NCI-H2029 (cell line): ENCODE measurements at places on chromosomes 7 and 10.

- no peak for DNase-seq
Observed at GRCh38 chr7:16925609-16926008, 43.8 kb upstream of the AGR3 start.

DNA sequence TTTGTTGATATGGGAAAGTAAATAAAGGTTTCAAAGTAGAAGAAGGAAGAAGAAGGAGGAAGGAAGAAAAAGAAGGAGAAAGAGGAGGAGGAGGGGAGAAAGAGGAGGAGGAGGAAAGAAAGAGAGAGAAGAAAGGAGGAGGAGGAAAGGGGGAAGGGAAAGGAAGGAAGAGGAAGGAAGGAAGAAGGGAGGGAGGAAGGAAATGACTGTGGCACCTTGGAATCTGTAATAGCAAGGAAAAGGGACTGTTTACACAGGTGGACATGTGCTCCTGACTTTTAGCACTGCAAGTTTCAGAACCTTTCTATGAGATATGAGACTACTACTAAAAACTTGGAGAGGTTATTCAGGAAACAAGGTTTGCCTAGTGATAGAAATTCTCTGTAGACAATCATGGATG lies 153.2 kb downstream of the BTAF1 start:
- DNase-seq: no peak

GRCh38 chr7:149228831-149229471 lies 10.5 kb upstream of the ZNF212 start:
- DNase-seq: no peak

DNA sequence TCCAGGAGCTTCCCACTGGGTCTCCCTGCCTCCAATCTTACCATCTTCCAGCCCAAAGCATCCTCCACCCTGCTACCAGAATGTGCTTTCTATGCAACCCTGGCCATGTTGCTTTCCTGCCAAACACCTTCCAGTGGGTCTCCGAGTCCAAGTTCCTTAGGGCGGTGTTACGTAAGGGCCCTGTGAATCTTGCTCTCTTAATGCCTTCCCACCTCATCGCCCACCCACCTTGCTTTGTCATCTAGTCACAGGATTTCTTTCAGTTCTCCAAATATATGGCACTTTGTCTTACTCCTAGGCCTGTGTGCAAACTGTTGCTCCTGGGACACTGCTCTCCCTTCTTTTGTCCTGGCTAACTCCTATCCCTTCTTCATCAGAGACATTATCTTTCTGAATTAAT lies 344.5 kb downstream of the RPS24 start:
- no peak for DNase-seq

- no peak for DNase-seq
Observed at GRCh38 chr7:151352512-151352911, 10.9 kb downstream of the NUB1 start.

DNA sequence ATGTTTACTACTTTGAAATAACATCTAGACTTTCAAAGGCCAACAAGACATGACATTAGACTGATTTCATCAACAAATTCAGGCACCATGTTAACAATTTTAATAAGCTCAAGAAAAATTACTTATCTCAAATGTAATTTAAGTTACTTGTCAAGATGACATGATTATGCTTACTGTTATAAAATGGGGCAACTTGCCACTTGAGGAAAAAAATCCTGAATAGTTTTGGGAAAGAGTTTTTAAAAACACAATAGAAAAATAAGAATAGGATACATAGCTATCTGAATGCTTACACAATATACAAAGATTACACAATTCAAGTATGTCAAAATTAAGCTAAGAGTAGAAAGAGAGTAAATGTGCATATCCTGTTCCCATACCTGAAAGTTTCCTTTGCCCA lies 85.4 kb downstream of the RNF32 start:
- no peak for DNase-seq

GRCh38 chr7:45026984-45027773 lies 27.2 kb downstream of the CCM2 start:
- no peak for DNase-seq

- no peak for DNase-seq
Observed at GRCh38 chr10:132678436-132679216, 107.3 kb downstream of the NKX6-2 start.

GRCh38 chr7:140881507-140882228 lies 43.1 kb downstream of the BRAF start:
- DNase-seq: no peak

DNA sequence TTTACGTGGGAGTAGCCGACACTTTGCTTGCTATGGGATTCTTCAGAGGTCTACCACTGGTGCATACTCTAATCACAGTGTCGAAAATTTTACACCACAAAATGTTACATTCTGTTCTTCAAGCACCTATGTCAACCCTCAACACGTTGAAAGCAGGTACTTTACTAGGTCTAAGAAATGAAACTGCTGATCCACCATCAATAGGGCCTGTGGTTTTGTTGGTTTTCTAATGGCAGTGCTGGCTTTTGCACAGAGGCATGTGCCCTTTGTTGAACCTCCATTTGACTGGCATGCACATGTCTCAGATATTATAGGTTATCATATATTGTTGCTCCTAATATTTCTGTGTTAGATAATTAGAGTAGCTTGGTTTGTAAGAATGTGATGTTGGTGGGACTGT lies 123.8 kb downstream of the CFTR start:
- DNase-seq: no peak

GRCh38 chr10:108465871-108466641 lies 1301.5 kb upstream of the SORCS1 start:
- DNase-seq: no peak

DNA sequence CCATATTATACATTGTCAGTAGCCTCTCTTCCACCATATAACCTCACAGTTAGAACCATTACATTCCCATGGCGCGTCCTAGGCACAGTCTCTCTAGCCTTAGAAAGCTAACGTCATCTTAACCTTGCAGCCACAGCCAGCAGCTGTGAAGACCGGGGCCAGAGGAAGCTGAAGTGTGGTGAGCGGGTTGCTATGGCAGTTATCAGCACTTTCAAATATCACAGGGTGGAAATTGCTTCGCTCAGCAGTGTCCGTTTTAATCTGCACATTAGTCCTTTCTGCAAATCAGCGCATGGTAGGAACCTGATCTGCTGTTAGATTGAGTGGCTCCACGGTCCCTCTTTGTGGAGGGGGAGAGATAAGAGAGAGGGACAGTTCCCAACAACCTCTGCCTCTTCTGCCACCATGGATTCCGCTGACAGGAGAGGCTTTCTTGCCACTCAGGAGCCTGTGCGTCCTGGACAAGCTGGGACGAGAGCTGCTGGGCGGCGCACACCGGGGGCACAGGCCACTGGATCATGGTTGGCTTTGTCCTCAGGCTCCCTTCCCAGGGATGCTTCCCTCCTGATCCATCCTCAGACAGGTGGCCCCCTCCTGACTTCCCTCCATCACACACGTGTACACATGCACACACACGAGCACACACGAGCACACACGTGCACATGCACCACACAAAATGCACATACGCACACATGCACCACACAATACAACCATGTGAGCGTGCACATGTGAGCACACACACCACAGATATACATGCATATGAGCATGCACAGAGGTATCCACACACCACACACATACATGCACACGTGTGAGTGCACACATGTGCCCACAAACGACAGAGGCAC lies 93.8 kb downstream of the WDR37 start:
- no peak for DNase-seq

DNA sequence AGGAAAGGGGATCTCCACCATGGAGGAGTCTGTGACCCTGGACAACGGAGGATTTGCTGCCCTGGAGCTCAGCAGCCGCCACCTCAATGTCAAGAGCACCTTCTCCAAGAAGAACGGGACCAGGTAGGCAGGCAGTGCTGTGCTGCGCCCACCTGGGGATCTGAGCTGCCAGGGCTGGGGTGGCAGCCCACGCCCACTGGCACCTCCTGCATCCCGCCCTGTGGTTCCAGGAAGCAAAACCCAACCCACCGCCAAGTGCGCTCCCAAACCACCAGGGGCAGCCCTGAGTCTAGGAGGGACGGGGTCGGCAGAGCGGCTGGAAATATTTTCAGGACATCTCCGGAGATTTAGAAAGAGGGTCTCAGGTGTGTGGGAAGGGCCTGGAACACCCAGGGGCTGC lies 440.3 kb upstream of the FOXK1 start:
- DNase-seq: no peak

DNA sequence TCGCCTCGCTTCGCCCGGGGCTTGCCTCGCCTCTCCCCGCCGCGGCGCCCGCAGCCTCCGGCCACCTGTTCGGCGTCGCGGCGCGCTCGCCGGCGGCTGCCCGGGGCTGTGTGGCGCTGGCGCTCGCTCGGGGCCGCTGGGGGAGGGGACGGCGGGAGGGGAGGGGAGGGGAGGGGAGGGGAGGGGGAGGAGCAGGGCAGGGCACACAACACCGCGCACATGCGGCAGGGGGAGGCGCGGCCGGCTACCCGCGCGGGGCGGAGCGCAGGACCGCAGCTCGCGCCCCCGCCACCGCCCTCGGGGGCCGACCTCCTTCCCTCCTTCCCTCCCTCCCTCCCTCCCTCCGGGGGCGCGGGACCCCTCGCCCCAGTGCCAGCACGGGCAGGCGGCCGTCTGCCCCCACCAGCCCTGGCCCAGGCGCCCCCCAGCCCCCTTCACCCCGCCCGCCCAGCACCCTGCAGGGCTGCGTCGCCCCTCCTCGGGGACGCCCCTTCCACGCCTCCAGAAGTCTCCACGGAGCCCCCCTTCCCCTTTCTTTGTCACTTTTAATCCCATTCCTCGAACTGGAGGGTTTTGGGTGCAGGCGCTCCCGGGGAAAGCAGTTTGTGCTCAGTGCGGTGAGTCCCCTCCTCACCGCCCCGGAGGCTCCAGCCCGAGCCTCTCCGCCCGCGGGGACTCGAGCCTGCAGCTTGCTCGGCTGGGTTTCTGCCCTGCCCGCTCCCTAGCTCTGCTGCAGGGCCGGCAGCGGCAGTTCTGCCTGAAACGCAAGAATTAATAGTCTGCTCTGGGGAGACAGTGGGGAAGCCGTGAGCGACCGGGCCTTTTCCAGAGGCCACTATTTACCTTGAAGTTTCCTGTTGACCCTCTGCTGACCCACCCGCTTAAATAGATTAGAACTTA lies at the start of gene PARD3:
PARD3 (minus strand) TSS at position 112 of the 900 bp plus-strand sequence. CDS start 301 bp downstream, outside the sequence.
- DNase-seq: peak; percentile 35

DNA sequence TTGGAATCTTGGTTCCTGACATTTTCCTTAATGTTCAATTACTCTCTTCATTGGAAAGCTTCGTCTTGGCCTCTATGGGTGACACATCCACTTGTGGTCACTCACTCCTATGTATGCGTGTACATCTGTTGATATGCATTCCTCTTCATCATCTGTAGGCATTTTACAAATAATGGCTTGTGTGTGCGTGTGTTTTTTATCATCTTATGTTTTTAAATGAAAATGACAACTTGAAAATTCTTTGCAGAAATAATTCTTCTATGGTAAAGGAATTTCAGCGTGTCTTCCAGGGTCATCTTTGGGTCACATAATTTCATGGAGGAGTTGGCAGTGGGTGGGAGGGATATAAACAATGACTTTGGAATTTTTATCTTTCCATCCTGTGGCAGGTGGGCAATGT lies 925.1 kb downstream of the LRMDA start:
- no peak for DNase-seq

DNA sequence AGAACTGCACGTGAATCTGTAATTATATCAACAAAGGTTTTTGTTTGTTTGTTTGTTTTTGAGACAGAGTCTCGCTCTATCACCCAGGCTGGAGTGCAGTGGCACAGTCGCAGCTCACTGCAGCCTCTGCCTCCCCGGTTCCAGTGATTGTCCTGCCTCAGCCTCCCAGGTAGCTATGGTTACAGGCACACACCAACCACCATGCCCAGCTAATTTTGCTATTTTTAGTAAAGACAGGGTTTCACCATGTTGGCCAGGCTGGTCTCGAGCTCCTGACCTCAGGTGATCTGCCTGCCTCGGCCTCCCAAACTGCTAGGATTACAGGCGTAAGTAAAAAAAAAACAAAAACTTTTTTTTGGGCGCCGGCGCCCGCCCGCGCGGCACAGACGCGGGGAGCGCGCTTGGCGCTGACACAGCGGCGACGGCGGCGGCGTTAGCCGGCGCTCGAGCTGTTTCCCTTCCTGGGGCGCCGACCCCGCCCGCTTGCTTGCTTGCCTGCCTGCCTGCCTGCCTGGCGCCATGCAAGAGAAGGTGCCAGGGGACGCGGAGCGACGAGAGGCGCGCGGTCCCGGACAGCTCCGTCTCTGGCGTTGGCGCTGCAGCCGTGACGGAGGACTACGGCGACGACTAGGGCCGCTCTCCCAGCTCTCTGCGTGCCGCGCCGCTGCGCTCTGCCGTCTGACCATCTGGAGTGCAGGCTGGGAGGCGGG lies 171.4 kb upstream of the NUPR2 start:
- DNase-seq: no peak

- no peak for DNase-seq
Observed at GRCh38 chr7:54678763-54679489, 80.1 kb downstream of the SEC61G start.

- no peak for DNase-seq
Observed at GRCh38 chr10:128062881-128063563, 63.2 kb downstream of the MKI67 start.

DNA sequence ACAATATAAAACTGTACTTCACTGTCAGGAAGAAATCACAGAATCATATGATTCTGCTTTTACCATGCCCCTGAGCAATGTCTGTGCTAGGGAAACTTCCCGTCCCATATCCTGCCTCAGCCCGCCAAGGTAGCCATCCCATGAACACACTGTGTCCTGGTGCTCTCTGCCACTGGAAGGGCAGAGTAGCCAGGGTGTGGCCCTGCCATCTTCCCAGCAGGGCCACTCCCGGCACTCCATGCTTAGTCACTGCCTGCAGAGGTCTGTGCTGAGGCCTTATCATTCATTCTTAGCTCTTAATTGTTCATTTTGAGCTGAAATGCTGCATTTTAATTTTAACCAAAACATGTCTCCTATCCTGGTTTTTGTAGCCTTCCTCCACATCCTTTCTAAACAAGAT lies 31.8 kb downstream of the AP3M1 start:
- no peak for DNase-seq

- DNase-seq: no peak
Observed at GRCh38 chr7:93301736-93302135, 69.6 kb downstream of the VPS50 start.

- no peak for DNase-seq
Observed at GRCh38 chr7:148579366-148579765, 11.2 kb upstream of the C7orf33 start.

- peak; percentile 17 for DNase-seq
Observed at GRCh38 chr7:115749924-115750323, 280.6 kb downstream of the TFEC start.

GRCh38 chr7:144834641-144835144 lies 1.2 kb downstream of the TPK1 start:
- DNase-seq: no peak

- no peak for DNase-seq
Observed at GRCh38 chr10:35398355-35398754, 62.0 kb downstream of the CCNY start.
